Effector CD4-positive, alpha-beta T cell (primary cell): ENCODE measurements at places on chromosomes 5 and 9.

DNA sequence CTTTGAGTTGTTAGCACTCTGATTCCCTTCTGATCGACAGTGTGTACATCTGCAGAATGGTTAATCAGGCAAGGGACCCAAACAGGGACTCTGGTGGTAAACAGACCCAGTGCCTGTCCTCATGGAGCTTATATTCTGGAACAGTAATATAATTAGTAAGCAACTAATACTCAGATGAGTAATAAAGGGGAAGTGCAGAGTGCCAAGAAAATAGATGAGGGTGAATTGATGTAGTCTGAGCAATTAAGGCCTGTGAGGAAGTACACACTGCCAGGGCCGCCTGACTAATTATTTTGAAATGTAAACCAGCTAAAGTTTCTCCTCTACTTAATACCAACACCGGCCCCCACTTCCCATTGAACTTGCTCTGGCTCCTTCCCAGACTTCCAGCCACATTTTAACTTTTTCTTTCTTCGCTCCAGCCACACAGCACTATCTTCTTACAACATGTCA is 4.2 kb downstream of the DHX29 start:
- no peak for DNase-seq

- no peak for DNase-seq
Observed at GRCh38 chr5:62168506-62169281, 137.3 kb upstream of the KIF2A start.

DNA sequence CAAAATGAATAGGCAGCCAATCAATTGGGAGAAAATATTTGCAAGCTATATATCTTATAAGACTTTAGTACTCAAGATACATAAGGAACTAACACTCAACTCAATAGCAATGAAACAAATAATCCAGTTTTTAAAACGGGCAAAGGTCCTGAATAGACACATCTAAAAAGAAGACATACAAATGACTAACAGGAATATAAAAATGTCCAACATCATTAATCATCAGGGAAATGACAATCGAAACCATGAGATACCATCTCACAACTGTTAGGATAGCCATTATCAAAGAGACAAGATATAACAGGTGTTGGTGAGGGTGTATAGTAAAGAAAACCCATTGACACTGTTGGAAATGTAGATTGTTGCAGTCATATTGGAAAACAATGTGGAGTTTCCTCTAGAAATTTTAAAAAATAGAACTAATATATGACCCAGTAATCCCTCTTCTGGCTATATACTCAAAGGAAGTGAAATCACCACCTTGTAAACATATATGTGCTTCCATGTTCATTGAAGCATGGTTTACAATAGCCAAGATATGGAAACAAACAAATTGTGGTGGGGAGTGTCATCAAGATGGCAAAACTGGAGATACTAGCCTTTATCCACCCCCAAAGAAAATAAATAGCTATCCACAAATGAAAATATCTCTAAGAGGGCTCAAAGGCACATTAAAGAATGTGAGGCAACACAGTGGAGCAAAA is 13.9 kb upstream of the BTNL3 start:
- no peak for DNase-seq

- peak; percentile 21 for DNase-seq
Observed at GRCh38 chr5:76303921-76304320, 99.2 kb upstream of the IQGAP2 start.

DNA sequence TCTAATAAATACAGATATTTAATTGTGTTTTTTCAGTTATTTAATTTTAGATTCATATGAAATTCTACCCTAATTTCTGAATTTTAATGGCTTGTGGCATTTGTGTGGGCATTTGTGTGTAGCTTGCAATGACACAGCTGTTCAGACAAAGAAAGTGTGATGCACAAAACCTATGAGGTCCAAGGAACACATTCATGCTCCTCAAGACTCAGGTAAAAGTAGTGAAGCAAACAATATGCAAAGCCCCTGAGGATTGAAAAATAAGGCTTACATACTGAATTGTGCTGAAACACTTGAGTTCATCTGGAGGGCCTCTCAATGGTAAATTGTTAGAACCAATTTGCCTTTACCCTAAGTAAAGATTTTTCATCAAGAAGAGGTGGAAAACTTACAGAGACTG is 28.1 kb downstream of the IL7R start:
- no peak for DNase-seq

DNA sequence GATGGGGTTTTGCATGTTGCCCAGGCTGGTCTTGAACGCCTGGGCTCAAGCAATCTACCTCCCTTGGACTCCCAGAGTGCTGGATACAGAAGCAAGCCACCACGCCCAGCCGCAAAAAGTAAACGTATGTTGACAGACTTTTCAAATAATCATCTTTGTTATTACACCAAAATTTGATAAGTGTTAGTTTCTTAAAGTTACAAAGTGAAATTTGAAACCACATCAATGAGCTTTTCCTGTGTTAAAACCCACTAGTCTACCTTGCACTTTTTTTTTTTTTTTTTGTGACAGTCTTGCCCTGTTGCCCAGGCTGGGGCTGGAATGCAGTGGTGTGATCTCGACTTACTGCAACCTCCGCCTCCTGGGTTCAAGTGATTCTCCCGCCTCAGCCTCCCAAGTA is 29.9 kb downstream of the SPACA9 start:
- DNase-seq: peak; percentile 5

DNA sequence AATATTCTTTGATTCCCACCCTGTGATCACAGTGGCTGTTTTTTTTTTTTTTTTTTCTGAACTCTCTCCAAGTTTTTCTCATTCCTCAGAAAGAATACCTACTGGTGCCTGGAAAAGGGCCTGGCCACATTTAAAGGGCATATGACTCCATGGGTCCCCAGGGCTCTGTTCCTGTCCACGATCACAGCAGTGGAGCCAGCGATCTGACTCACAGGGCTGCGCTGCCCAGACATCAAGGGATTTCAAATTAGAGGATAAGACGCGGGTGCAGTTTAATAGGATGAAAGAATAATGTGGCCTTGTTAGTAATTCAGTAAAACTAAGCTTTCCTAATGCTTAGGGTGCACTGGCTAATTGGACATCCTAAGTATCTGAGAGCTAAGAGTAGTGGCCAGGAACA is 175.1 kb upstream of the MSX2 start:
- DNase-seq: no peak

DNA sequence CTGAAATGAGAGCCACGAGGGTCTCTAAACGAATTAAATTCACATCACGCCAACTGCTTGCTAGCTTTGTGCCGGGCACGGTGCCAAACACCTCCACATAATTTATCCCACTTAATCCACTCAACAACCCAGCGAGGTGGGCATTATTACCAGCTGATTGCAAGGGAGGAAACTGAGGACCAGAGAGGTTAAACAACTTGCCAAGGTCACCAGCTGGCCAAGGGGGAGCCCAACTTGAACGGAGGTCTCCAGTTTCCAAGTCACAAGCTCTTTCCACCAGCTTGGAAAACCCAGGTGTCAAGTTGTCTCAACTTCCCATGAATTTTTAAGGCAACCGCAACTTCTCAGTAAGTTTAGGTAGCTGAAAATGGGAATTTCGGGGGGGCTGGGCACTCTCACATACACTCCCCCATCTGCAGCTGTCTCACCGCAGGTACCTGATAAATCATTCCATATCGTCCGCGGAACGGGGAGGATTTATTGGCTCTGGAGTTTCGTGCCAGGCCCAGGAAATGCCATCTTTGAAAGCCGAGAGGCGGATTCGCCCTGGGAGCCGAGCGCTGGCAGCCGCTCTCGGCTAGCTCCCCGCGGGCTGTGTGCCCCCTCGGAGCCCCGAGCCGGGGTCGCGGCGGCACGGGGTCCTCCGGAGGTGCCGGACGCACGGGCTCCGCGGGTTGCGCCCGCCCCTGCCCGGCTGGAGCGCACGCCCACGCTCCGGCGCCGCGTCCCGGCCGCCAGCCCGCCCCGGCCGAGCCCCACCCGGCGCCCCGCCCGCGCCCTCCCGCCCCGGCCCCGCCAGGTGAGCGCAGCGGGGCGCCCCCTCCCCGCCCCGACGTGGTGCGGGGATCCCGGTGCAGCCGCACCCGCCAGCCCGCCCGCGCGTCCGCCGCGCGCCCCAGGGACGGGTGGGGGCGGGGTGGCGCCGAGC is 617 bp downstream of the PTPN3 start:
- DNase-seq: no peak

- no peak for DNase-seq
Observed at GRCh38 chr5:155700333-155700732, 626.6 kb upstream of the SGCD start.

GRCh38 chr9:759541-759940 is 82.0 kb upstream of the DMRT1 start:
- DNase-seq: no peak

GRCh38 chr9:2923766-2924379 is 80.0 kb upstream of the PUM3 start:
- no peak for DNase-seq

DNA sequence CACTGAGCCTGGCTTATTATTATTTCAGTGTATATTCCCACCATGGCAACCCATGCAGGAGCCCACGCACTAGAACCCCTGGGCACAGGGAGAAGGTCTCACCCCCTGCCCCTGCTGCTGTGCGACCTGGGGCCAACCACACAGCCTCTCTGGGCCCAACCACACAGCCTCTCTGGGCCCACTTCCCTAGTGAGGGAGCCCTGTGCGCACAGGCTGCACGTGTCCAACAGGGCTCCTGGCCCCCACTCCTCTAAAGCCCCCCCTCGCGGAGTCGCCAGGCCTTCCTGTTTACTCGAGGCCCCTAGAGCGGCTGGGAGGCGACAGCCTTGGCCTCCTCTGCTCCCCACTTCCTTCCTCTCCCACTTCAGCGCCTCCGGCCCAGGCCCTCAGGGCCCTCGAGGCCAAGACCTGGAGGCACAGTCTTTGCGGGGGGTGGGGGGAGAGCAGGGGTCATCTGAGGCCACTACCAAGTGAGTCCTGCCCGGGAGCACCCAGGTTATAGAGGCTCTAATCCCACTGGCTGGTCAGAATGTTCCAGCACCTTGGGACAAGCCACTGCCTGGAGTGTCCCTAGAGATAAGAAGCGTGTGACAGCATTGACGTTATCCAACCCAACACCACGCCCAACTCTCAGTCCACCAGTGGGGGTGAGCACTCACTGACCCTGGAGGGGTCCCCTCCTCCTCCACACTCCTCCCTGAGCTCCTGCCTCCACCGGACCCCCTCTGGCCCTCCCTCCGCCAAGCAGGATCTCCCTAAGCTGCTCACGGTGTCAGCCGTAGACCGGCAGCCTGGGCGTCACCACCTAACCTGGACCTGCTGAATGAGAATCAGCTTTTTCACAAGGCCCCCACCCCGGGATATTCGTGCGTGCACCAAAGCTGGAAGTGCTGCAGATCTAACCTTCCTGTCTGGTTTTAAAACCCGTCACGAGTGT is 7.9 kb upstream of the ENG start:
- DNase-seq: peak; percentile 29

GRCh38 chr5:17678751-17679324 is 44.6 kb downstream of the TAF11L14 start:
- DNase-seq: no peak
